ENCODE measurements at places on chromosomes 4 and X.
A peak's percentile ranks its signal among the peaks of the same experiment; 100 is the strongest.

DNA sequence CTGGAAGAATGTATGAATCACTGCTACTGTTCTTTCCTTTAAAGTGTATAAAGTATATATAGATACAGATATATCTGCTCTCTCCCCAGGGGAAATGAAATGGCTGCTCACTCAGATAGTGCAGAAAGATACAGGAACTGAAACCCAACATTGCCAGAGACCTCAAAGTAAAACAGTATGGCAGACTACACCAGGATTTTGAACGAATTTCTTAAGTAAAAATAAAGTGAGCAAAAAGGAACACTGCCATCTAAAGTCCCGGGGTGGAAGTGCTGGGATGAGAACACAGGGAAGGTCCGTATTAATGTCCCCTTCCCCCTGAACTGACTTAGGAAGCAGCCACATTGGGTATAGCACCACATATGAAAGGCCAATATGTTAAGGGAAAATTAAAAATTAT, 93.4 kb downstream of the TMA16 start:
- DNase-seq: no peak

DNA sequence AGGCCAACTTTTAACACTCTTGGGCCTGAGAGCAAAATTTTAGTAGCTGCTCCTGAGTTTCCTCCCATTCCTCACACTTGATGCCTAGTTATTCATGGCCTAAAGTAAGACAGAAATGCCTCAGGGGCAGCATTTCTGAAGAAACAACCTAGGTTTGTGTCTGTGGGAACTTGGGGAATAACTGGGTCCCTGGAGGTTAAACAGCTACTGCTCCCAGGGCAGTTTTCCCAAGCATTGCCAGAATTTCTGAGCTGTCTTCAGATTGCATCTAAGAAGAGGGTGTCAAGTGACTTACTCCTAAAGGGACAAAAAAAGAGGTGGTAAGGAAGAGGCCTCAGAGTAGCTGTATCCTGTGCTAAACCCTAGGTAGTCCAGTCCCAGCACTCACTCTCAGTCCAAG, 130.8 kb upstream of the ACSL4 start:
- no peak for DNase-seq

- DNase-seq: no peak
Measured at GRCh38 chrX:79110731-79111130, 33.8 kb upstream of the GPR174 start.

- DNase-seq: no peak
Measured at GRCh38 chrX:86383681-86384540, 235.7 kb downstream of the DACH2 start.

- no peak for DNase-seq
Measured at GRCh38 chrX:134369576-134369975, 90.4 kb upstream of the HPRT1 start.

DNA sequence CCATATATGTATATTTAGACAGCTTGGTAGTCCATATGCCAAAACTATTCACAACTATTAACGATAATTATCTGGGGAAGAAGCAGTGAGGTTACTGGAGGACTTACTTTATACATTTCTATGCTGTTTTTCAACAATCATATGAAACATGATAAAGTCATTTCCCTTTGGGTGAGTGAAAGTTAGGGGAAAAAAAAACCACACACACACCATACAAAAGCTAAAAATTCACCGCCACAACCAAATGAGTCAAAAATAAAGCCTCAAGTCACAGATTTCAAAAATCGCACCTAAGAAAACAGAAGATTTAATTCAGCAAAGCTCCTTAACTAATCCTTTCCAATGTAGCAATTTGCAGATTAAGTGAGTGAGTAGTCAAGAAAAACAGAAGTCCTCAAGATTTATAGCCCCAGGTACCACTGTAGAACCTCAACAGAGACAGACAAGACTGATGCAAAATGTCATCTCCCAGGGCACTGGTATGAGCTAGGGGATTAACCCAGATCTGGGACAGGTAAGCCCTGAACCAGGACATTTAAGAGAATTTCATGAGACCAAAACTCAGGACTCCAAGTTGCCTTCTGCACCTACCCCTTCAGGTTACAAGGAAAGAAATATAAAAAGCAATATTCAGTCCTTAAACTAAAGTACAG, 35.1 kb downstream of the SYTL4 start:
- DNase-seq: no peak

DNA sequence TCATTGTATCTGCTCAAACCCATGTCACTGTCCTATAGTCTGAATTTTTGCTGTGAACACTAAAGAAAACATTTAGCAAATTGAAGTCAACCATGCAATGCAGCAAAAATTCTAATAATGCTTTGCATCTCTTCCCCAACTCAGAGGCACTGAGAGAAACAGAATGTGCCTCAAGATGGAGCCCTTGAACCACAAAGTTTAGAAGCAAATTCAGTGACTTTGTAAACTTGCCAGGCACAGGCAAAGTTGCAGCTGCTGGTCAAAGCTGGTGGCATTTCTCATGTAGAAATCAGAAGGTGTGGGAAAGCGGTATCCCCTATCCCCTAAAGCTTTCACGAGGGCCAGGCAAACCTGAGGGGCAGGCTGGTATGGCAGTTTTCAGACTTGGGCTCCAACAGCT, 121.7 kb upstream of the DIPK2B start:
- peak; percentile 83 for DNase-seq

GRCh38 chr4:23902222-23902804, 12.5 kb upstream of the PPARGC1A start:
- DNase-seq: no peak

All from fibroblast of pulmonary artery (primary cell).